ENCODE measurements at places on chromosomes 11 and 22.

DNA sequence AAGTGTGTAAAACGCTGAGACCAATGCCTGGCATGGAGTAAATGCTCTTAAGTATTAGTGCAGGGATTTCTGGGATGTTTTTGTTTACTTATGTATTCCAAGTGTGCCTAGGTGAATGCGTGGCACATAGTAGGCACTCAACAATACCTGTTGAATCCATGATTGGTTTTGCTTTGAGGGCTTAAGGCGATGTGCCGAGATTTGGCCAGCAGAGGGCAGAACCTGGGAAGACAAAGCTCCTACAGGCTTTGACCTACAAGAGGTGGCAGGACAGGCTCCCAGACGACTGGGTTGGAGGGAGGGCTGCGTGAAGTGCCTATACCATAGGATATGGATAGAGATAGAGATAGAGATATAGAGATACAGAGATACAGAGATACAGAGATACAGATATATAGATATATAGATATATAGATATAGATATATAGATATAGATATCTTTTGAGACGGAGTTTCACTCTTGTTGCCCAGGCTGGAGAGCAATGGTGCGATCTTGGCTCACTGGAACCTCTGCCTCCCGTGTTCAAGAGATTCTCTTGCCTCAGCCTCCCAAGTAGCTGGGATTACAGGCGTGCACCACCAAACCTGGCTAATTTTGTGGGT lies 13.9 kb downstream of the KCNE3 start:
- peak; percentile 28 for DNase-seq

DNA sequence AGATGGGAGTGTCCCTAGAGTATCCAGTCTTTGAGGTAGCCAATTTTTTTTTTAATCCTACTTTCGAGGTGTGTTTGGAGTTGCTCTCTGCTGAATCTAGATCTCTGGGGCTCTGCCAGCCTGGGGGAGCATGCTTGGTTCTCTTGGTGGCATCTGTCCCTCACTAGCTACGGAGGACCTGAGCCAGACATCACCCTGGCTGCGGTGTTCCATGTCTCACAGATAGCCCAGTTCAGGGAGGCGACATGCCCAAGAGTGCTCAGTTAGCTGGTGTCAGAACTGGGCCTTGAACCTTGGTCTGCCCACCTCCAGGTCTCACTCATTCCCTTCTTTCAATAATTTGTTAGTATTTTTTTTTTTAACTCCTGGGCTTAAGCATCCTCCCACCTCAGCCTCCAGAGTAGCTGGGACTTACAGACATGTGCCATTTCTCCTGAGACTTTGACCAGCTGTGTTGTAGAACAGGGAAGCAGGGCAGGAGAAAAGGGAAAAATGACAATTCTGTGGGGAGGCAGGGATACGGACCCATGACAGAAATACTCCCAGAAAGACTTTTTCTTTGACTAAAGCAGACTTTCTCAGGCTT lies 621 bp downstream of the HMOX1 start:
- no peak for DNase-seq

DNA sequence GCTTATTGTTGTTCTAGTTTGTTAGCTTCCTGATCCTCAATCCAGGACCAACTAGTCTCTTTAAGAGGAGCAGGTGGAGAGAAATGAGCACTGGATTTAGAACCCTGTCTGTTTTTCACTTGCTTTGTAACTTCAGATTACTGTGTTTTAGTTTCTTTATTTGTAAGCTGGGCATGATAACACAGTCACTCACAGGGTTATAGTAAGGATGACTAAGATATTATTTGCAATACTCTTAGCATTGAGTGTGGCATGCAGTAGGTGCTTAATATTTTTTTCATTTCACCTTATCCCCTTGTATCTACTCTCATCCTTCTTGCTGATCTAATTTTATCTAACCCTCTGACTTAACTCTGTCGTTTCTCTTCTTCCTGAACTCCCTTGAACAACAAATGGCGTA lies 33.8 kb downstream of the DNHD1 start:
- no peak for DNase-seq

DNA sequence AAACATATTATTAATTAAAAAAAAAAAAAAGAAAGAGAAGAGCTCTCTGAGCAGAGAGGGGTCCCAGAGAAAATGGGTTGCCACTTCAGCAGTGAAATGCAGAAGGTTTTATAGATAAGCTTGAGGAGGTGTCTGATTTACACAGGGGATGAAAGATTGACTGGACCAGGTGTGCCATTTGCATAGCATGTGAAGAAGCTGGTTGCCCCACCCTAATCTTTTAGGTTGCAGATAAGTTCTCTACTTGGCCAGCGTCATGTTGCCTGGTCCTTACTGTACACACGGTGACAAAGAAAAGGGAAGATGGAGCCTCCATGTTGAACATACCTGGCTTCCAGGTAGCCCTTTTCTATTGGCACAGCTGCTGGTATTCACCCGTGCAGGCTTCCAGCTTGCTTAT lies 41.4 kb downstream of the MS4A2 start:
- DNase-seq: no peak

- no peak for DNase-seq
These were observed 982 bp upstream of the SHANK3 start for GRCh38 chr22:50671641-50672040.

GRCh38 chr22:19723232-19723982 lies at the start of gene GP1BB:
GP1BB (plus strand) TSS chr22:19723539; CDS start chr22:19723570, 31 bp downstream.
- no peak for DNase-seq

- DNase-seq: no peak
These were observed 4.4 kb upstream of the MUC5AC start for GRCh38 chr11:1153105-1153950.

DNA sequence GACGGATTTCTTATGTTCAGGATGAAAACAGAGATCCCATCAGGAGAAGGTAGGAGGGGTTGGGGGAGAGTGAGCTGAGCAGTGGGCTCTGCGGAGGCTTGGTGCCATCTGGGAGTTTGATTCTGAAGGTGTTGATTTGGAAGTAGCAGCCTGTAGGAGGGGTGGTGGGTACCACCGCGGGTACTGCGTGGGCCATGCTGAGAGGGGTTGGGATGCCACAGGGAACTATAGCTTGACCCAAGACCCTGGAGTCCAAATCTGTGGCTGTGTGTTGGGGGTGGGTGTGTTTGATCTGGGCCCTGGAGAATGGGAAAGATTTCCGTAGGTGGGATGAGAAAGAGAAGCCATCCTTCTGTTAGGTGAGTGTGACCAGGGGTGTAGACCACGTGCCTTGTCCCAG lies 5.0 kb downstream of the INCENP start:
- no peak for DNase-seq

DNA sequence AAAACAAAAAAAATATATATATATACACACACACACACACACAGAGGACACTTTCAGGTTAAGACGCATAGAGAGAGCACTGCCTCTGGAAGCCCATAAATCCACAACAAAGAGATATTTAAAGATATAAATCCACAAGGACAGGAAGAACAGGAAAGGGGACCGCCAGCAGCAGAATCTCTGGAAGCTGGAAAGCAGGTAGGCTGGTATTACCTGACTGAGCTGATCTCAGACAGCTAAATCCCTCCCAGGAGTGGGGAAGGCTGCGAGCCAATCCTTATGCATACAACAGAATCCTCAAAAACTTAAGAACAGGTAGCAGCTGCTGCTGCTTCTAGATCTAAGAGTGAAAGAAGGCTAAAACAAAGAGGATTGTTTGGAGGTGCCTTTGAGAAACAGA lies 1.8 kb upstream of the MCAT start:
- DNase-seq: no peak
